ENCODE measurements at places on chromosomes 4 and X.
A peak's percentile ranks its signal among the peaks of the same experiment; 100 is the strongest.

DNA sequence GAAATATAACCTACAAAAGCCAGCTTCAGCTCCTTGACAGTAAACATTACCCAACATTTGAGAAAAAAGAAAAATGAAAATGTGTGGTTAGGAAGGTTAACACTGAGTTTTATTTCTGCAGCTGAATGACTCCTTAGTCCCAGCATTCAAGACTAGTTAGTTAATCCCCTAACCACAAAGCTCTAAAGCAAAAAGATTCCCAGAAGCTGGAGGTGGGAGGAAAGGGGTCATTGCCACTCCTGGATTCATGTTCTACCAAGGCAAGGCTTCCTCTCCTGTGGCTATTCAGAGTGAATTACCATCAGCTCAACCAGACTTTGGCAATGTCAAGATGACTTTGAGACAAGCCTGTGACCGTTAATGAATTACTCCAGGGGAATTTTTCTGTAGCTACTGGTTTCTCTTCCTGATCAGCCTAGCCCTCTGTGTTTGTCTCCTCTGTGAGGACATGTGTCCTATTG lies 63.6 kb downstream of the HADH start:
- no peak for DNase-seq

DNA sequence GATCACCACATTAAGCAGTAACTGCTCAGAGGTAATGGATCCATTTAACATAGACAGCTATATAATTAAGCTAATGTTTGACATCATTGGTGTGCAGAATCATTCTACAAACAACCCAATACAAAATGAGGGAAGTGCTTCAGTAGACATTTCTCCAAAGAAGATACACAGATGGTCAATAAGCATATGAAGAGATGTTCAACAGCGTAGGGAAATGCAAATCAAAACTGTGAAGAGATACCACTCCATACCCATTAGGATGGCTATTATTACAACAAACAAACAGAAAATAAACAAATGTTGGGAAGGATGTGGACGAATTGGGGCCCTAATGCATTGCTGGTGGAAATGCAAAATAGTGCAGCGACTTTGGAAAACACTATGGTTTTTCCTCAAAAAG lies 294.6 kb downstream of the ANK2 start:
- DNase-seq: no peak

GRCh38 chrX:96861218-96861617 lies 22.5 kb upstream of the RPA4 start:
- DNase-seq: no peak

DNA sequence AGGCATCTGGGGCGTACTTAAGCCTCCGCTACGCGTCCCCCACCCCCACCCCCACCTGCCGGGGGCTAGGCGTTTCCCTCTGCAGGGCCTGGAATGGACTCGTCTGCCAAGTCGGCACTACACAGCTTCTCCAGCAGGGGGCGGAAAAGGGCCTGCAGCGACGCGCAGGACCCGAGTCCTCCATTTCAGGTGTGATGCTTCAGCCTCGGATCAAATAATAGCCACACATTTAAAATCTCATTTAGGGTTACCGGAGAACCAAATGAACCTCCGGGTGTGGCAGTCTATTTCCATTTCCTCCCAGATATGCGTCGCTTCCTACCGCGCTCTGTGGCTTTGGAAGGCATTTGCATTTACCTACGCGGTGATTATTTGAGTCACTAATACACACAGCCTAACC lies 2.9 kb downstream of the PAK3 start:
- no peak for DNase-seq

- no peak for DNase-seq
Observed at GRCh38 chrX:24682739-24683432, 10.8 kb upstream of the POLA1 start.

DNA sequence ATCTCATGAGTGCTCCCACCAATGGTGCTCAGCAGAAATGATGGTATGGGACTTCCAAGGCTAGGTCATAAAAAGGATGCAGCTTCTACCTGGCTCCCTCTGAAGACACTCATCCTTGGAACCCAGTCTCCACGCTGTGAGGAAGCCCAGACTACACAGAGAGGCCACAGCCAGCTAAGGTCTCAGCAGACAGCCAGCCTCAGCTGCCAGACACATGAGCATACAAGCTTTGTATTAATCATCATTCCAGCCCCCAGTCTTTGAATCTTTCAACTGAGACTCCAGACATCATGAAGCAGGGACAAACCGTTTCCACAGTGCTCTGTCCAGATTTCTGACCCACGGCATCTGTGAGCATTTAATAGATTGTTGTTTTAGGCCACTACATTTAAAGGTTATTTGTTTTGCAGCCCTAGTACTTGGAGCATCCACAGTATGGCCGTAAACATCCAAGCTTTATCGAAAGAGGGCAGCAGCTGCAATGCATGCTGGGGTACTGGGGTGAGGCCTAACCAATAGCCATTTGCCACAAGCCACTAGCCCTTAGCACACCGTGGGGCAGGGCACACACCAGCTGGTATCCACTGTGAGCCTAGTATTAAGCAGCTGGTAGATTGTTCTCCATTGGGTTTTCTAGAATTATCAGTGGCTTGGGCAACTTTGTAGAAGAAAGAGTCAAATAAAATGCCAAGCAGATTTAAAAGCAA lies 449.1 kb downstream of the BCOR start:
- no peak for DNase-seq

DNA sequence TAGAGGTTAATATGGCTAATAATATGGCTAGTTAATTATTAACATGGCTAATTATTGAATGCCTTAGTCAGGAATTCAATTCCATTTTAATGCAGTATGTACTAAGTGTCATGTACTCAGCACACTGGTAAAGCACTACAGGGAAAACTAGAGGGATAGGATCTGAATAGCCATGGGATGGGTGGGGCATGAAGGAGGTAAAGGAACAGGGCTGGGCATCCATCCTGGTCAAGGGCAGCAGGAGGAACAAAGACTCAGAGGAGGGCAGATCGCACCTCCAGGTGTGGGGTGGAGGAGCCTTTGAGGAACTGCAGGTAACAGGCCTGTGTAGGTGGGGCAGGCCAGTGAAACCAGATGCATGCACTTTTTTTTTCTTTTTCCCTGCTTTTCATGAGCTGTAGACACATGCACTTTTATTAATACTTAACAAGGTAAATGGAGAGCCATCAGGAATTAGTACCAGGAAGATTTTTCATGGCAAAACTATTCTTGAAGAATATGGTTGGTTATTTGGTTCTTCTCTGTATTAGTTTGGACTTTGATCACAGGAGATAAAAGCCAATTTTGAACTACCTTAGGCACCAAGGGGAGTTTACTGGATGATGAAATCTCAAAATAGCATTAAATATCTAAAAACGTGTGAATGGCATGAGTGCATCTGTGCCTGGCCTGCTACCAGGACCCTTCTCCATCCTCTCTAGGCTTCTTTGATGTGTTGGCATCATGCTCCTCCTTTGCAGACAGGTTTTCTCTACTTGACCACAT lies 88.3 kb downstream of the CC2D2A start:
- DNase-seq: no peak

- DNase-seq: no peak
Observed at GRCh38 chrX:96756491-96756890, 71.8 kb downstream of the DIAPH2 start.

GRCh38 chr4:160450876-160451275 lies 1348.0 kb downstream of the RAPGEF2 start:
- DNase-seq: no peak

DNA sequence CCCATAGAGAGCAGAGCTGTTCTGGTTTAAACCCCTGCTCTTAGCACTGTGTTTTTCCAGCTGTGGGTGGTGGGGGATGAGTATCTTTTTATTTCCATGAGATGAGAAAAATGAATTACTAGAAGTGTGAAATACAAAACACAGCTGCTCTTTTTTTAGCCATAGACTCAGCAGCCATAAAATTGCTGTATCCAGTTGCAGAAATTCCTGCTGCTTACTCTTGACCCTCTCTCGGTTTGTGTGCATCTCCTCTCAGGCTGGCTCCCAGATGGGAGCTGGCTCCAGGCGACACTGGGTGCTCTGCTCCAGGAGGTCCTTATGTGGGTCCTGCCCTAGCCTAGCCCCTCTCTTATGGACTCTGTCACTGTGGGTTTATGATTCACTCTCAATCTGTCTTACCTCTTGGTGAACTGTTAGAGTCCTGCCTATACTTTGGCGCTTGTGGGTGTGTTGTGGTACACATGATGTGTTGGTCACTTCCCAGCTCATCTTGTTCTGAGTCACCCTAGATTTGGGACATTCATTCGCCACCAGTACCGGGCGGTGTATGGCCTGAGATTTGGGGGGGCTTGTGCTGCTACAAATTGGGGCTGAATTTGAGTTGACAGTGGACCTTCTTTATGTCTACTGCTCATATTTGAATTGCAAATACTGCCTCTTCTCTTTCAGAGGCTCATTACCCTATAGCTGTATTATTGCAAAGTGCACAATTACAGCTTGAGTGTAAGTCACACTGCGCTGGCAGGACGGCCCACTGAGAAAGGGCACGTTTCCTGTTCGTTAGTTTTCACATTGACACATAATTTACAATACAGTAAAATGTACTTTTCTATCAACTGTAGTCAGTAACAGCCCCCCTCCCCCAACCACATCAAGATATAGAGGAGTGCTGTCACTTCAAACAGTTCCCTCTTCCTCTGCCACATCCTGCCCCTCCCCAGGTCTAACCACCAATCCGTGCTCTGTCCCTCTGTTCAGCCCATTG lies 46.9 kb upstream of the MSANTD1 start:
- no peak for DNase-seq

- no peak for DNase-seq
Observed at GRCh38 chr4:76182463-76182862, 31.2 kb downstream of the SCARB2 start.

GRCh38 chr4:17809667-17810066 lies 890 bp downstream of the DCAF16 start:
- DNase-seq: no peak

GRCh38 chr4:182286035-182286434 lies 42.8 kb downstream of the TENM3 start:
- no peak for DNase-seq

- DNase-seq: no peak
Observed at GRCh38 chr4:948936-949300, 16.7 kb downstream of the TMEM175 start.

DNA sequence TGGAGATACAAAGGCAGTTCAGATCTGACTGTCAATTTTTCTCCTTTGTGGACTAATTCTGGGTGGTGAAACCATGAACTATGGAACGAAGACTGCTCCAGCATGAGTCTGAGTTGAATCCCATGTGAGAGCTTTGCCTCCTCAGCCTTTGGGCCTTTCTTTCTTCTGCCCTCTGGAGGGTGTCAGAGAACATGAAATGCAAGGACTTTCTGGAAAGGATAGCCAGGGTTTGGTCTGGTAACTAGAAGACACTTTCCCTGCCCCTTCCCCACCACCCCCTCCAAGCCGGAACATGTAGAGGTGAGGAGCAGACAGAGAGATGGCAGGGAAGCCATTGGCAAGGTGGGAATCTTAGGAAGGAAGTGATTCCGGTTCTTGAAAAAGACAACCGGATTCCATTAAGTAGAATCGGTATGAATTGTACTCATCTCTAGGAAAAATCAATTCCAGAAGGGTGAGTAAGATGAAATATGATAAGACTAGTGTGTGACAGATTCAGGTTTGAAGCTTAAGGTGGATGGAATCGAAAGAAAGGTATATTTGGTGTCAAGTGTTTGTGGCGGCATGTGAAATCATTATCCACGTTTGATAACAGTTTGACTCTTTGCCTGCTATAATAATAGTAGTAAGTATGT lies 19.0 kb downstream of the FHL1 start:
- DNase-seq: no peak

DNA sequence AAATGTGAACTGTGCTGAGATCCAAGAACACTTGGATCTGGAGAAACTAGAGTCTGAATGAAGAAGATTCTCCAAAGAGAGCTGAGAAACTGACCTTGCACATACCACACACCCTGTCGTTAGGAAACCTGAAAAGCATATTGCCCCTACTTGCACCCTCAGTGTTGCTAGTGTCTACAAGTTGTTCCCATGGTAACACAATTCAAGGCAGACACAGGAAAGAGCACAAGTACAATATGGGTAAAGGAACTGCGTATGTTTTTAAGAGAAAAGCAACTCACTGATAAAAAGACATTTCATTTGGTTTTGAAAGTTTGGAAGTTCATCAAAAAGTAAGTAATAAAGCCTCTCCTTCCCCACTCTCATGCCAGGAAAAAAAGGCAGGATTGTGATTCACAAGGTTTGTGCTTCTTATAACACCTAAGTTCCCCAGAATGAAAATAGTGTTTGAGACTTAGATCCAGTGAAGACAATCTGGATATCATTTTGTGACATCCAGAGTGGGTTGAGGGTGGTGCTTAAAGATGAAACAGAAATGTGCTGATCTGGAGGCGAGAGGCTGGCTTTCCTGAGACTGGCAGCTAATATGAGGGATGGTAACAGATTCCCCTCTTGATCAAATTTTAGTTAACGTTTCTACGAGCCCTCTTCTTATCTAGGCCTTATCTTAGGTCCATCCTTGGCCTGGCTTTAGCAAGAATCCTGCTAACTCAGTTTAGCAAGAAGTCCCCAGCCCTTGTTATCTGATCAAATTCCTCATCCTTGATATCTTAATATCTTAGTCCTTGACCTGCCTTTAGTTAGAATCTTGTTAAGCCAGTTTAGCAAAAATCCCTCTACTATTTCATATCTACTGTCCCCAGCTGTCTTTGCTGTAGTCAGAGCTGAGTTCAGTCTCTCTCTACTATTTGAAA lies 42.3 kb downstream of the NIPAL1 start:
- no peak for DNase-seq

DNA sequence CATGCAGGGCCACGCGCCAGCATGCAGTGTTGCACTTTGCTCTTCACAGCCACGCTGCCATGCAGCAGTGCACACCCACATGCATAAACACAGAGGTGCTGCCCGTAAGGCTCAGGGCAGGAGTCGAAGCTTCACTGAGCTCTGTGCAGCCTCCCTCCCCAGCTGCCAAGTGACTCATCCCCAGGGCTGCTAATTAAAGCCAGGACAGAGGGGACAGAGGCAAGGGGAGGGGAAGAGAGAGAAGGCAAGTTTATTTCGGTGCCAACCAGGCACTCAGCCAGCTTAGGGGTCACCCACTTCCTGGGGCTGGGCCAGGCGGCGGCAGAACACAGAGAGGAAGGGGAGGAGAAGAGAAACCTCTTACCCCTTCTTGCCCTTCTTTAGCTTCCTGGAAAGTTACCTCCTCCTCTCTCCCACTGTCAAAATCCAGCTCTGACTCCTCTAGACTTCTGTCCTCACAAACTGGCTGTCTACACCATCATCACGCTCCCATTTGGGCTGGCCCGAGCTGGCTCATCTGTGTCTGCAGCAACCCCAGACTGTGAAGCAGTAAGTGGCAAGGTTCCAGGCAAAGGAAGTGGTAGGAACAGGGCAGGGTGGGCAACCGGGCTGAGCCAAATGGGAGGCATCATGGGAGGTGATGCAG lies 6.2 kb upstream of the IQSEC2 start:
- DNase-seq: peak; percentile 5

- peak; percentile 31 for DNase-seq
Observed at GRCh38 chr4:53684136-53685130, 93.1 kb upstream of the LNX1 start.

DNA sequence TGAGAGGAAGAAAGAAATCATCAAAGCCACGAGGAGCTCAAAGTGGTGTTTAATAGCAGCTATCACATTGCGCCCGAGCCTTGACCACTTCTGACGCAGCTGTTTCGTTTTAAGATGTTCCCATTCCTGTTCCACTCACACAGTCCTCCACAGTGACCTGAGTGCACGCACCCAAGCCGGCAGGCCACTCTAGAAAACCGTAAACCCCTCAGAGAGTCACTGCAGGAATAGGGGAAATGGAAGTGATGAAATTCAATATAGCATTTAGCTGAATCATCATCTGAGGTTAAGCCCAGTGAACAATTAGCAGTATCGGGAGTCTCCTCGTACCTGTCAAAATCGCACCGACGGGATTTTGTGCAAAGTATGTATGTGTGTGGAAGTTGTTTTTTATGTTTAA lies 17.9 kb upstream of the HAND2 start:
- DNase-seq: no peak

GRCh38 chr4:103002551-103002950 lies 17.0 kb downstream of the SLC9B1 start:
- no peak for DNase-seq
